ENCODE measurements at places on chromosomes 2 and 18.

DNA sequence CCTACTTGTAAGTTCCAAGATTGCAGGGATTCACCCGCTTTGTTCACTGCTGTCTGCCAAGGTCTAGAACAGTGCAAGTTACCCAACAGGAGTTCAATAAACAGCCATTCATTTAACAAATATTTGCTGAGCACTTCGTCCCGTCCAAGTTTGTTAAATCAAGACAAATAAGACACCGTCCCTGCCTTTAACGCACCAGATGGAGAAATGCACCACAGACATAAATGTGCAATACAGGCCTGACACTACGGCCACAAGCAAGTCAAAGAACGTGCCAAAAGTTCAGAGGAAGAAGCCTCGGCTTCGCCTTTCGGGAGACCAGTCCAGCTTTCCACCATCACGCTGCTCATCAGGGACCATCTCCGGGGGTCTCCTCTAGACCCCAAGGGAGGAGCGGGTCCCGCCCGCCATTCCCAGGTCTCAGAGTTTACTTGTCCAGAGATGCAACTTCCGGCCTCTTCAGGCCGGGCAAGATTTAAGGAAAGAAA lies 429 bp downstream of the C2orf76 start:
- DNase-seq = peak; percentile 21

DNA sequence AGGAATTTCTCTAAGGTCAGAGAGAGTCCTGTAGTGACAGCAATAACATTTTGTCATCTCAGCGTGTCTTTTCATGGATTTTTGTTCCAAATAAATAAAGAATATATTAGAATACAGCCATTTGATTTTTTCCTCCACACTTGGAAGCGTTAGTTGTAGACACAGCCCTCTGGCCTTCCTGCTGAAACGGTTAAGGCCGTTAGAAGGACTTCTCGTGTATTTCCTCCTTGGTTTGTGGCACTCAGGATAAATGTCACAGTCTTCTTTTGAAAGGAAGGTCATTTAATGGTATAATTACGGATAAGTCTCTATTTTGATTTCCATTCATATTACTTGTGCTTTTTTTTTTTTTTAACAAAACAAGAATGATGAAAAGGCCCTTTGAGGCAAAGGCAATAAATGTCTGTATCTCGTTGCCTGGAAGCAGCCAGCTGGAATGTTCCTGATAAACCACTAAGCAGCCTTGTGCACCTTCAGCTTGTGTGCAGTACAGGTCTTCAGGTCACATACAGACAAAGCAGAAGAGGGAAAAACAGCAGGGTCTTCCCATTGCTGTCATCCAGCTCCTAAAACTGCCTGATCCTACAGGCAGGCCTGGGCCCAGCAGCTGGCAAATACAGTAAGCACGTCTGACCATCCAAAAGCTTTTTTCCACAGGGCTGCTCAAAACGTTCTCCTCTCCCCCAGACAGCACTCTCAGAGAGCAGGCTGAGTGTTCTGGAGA lies 14.4 kb downstream of the EFR3B start:
- DNase-seq = no peak

- no peak for DNase-seq
Observed at GRCh38 chr2:85995648-85996529, 107.1 kb upstream of the ST3GAL5 start.

DNA sequence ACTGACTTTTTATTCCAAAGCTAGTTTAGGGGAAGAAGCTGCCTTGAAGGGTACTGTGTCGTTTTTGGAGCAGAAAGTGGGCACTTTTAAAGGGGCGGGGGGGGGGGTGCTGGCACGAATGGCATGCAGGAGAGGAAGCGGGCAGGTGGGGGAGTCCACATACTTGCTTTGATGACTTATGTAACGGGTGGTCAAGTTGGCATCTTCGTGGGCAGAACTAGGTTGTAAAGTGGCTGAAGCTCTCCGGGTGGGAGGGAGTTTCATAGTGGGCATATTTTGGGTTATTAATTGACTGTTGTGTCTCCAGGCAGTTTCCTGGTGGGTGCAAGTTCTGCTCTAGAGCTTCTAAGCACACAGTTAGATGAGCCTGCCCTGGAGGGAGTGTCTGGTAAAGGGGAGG lies 19.9 kb downstream of the PCARE start:
- no peak for DNase-seq

DNA sequence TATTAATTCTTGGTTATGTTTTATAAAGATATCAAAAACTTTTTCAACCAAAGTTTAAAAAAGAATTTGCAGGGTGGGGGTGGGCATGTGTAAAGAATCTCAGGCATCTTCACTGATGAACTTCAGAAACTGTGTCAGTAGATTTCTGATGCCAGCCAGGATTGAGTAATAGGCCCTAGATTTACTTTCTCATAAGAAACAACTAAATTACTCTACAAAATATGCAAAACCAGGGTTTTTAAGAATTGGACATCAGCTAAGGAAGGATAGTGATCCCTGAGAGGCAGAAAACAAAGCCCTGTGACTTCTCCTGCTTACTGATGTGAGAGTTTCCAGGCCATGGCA lies 11.9 kb upstream of the IL1R1 start:
- DNase-seq = no peak

GRCh38 chr2:159875083-159875482 lies 77.1 kb upstream of the CD302 start:
- no peak for DNase-seq

GRCh38 chr2:46917628-46918027 lies 2.0 kb upstream of the MCFD2 start:
- DNase-seq = peak; percentile 45

DNA sequence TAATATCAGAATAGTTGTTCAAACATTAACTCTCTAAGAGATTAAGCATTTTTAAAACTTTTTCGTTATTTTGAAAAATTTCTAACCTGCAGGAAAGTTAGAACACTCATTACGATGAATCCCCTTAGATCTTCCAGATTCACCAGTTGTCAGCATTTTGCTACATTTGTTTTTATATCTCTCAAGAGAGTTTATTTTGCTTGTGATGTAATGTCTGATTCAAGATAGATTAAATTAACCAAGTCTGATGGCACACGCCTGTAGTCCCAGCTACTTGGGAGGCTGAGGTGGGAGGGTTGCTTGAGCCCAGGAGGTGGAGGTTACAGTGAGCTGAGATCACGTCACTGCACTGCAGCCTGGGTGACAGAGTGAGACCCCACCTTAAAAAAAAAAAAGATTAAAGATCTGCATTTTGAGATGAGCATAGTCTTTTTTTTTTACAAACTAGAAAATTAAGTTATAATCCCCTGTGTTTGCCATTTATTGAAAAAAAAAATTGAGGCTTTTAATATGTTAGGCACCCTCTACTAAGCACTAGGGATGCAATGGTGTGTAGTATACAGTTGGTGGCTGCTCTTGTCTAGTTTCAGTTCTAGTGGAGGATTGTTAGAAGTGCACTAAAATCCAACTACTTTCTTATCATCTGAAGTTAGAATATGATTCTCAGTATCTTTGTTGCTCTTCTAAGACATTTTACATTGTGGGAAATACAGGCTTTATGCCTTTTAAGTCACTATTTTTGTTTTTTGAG lies 20.9 kb downstream of the RAB10 start:
- DNase-seq = no peak

- no peak for DNase-seq
Observed at GRCh38 chr2:147546109-147546508, 298.7 kb upstream of the ACVR2A start.

DNA sequence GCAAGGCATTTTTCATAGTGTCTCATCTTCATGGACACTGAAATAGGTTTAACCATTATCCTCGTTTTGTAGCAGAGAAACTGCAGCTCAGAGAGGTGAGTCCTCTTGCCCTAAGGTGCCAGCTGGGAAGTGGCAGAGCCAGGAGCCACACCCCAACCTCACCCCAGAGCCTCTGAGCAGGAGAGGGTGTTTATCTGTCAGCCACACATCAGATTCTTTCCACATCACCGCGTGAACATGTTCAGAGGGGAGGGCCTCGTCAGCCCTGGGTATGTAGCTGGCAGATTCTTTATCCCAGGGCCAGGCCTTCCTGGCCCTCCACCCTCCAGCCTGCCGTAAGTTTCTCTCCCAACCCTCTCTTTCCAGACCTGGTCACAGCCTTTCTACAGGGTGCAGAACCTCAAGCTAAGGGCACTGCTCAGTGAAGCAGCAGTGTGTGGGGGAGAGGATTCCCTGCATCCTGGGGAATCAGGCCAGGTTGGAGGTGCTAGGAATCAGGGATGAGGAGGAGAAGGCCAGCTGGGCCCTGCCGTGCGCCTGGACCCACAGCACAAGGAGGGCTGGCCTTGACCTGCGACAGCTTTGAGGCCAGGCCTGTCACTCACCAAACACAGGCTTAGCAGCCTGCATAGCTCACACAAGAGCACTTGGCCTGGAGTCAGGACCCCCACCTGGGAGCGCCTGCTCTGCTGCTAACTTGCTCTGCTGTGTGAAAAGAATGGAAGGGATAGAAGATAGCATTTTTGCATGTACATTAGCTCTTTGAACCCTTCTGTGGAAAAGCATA lies 111.3 kb upstream of the MCFD2 start:
- DNase-seq = no peak

DNA sequence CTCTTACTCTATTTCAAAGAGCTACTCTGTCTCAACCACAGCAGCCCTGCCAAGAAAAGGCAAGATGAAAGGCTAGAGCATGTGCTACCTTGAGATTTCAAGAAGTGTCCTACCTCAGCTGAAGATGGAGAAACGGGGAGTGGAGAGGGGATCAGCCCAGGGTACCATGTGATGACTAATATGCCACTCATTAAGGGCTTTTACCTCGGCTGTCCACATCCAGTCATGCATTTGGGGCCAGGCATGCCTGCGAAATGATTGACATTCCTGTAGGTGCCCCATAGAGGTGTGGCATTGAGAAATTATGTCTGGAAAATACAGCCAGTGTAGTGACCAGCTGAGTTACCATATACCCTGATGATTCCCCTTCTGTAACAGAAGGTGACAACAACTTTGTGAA lies 96.1 kb downstream of the NRP2 start:
- no peak for DNase-seq

GRCh38 chr2:9377461-9378097 lies 45.7 kb downstream of the ITGB1BP1 start:
- no peak for DNase-seq

GRCh38 chr2:225889452-225889851 lies 489.9 kb downstream of the NYAP2 start:
- DNase-seq = peak; percentile 54

- DNase-seq = peak; percentile 50
Observed at GRCh38 chr2:98269274-98269673, 77.0 kb upstream of the CNGA3 start.

- DNase-seq = no peak
Observed at GRCh38 chr18:52475325-52475724, 135.3 kb downstream of the DCC start.

GRCh38 chr2:85076618-85077274 lies 56.4 kb upstream of the TCF7L1 start:
- no peak for DNase-seq

DNA sequence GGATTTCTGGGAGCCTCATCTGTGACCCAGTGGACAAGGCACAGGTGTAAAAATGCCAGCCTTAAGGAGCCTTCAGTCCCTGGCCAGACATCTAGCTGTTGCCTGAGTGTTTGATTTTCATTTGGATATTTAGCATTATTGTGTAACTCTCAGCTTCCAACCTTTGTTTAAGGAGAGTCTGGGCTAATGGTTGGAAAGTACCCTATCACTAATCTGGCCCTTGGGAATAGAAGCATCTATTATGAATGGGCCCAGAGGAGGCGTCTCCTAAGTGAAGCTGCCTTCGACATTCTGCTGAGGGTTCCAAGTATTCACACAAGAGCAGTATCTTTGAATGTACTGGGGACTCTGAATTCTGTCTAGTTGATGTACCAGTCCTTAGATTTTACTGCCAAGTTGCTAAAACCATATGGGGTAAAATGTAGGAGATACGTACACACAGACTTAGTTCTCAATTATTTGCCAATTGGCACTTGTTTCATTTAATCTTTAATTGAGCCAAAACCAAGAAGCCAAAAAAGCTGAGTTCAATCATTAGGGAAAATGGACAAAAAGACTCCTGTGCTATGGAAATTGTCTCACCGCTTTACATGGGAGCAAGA lies 7.2 kb upstream of the ANKRD29 start:
- DNase-seq = no peak

GRCh38 chr2:220263300-220263699 lies 635.9 kb downstream of the SLC4A3 start:
- DNase-seq = no peak

- no peak for DNase-seq
Observed at GRCh38 chr2:100253786-100254185, 68.5 kb downstream of the LONRF2 start.
